NCI-H226 (cell line): ENCODE measurements at places on chromosomes 2 and 18.

DNA sequence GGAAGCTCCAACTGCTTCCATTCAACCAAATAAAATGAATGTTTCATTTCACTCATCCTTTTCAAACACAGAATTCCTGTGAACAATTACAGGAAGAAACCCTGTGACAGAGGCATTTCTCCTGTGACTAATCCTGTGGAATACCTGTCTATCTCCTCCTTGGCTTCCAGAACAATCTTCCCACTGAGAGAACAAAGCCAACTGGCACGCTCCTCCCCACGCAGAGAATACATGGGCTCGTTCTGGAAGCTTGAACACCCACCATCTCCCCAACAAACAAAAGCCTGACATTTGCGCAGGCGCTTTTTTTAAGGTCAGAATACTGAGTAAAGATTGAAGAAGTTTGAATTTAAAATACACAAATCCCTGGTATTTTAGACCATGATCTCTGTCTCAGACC is 104.7 kb upstream of the SLC66A3 start:
- no peak for DNase-seq

DNA sequence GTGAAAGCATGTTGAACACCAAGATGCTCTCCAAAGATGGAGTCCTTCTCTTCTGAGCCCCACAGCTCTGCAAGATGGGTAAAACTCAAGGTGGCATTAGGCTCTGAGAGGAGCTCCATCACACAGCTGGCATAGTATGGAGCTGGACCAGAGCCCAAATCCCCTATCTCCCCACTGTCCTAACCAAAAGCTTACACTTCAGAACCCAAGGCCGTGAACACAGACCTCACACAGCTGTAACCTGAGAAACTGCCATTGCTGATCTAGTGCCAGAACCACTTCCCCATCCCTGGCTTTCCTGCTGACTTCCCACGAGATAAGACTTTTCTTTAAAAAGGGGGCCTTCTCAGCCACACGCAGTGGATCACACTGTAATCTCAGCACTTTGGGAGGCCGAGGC is 25.0 kb downstream of the TTC32 start:
- DNase-seq, result no peak

DNA sequence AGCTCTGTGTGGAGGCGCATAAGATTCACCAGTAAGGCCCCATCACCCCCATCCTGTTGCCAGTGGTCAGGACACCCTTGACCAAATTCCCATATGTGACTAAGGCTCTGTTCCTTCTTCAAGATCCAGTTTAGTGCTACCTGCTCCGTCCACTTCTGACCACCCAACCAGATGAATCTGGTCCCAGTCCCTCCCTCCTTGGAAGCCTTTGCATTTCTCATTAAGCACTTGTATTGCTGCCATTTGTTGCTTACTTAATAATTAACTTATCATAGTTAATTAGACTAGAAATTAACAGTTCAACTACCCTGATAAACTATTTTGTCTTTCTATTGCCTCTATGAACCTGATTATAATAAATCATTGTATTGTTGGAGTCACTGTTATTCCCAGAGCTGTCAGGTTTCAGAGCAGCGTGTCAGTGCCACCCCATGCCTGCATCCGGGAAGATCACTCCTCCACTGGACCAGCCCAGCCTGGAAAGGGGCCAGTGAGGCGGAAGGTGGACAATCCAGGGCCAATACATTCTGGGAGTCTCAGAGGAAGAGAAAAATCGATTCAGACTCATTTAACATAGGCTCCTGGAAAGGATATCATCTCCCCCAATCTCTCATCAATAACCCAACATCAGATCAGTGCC is 9.5 kb upstream of the NAT8 start:
- no peak for DNase-seq

DNA sequence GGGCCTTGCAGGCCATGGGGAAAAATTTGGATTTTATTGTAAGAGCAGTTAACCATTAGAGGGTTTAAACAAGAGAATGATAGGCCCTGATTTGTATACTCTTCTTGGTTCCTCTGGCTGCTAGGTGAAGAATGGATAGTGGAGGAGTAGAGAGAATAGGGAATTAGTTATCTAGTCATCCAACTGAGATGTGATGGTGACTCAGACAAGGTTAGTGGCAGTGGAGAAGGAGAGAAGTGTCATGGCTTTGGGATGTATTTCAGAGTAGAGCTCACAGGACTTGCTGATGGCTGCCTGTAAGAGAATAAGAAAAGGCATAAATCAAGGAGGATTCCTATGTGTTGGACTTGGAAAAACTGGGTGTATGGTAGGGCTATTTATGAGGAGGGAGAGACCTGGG is 169.4 kb downstream of the PLCL1 start:
- DNase-seq, result no peak

DNA sequence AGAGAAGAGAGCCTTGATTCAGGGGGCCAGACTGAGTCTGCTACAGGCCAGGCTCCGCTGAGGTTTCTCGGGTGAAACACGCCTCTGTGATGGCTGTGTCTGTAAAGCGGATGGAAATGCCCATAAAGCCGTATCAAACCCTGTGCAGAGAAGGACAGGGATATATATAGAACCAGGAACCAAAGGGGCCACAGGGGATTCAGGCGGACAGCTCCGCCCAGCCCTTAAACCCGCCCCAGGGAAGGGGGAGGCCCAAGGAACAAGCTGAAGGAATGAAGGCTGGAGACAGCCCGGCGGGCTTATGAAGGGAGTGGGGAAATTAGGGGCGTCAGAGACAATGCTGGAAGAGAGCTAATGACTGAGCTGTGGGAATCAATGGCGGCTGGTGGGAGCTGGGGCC is 42.1 kb downstream of the NHEJ1 start:
- no peak for DNase-seq

- no peak for DNase-seq
Observed at GRCh38 chr2:211367293-211367692, 810.9 kb downstream of the CPS1 start.

DNA sequence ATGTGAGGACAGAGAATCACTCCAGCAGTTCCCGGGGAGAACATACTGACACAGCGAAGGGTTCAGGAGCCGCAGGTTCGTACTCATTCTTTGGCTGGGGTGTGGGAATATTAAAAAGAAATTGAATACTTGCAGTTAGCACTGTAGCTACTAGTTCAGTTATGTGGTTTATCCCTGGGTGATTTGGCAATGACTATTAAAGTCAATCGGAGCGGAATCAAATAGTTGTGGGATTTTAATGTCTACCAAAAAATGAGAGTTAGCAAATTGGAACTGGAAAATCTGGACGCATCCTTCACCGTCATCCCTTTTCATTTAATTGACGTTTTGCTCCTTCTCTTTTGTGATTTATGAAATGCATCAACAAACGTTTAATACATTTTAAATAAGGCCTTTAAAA is 50.8 kb downstream of the GBX2 start:
- DNase-seq, result no peak

GRCh38 chr2:120344976-120345581 is 857 bp upstream of the INHBB start:
- no peak for DNase-seq

DNA sequence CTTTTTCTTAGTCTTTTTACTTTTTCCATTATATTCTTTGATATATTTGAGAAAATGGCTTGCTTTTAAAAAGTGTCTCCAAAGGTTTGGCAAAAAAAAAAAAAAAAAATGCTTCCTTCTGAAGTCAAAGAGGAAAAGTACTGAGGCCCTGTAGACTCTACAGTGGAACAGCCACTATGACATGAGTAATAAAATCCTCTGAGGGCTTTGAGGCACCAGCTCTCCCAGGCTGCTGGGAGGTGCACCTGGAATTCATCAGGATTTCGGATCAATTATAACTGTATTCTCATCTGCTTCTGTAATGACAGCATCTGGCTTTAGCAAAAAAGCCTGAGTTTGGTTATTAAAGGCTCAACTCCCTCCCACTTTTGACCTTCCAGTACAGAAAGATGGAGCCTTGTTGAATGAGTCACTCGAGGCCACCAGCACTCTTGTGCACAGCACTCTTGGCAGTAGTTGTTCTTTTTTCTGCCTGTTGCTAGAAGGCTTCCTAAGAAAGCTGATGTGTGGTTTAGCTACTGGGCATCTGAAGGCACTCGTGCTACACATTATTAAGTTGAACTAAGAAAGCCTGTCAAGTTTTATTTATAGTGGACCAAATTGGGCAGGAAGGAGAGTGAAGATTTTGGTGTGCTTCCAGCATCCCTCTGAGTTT is 131.3 kb downstream of the PRPF40A start:
- DNase-seq, result peak; percentile 77

DNA sequence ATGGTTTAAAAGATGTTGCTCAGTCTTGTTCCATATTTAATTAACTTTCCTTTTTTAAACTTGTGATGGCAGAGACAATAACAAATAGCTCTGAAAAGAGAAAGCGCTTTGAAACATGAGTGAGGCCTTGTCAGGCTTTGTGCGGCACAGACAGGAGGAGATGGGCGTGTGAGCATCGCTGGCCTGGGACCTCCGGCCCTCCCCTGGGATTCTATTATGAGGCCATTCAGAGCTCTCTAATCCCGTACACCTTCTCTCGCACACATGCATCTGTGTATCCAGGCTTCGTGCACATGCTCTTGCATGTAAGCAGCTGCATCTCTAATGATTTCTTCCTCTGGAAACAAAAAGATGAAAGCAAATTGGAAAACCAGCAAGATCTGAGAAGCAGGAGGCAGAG is 313.7 kb downstream of the ZNF521 start:
- DNase-seq, result no peak

DNA sequence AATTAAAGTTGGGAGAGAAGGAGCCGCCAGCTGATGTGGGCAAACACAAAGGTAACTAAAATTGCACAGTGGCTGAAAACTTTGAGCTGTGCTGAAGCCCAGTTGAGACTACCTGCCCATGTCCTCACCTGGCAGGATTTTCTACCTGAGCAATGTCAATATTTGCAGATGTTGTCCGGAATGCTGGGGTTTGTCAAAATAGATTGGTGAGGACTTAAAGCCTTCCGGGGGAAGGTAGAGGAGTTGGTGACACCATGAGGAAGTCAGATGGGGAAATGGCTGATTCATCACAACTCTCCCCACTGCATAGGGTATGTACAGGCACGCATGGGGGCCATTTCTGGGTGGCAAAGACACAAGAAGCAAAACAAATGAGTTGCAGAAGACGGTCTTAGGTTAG is 114.9 kb downstream of the ALK start:
- no peak for DNase-seq

GRCh38 chr2:111178730-111179405 is 58.2 kb downstream of the BCL2L11 start:
- DNase-seq, result peak; percentile 37

- no peak for DNase-seq
Observed at GRCh38 chr2:170224692-170225294, 46.8 kb downstream of the MYO3B start.

- DNase-seq, result no peak
Observed at GRCh38 chr2:138814123-138814898, 34.1 kb upstream of the NXPH2 start.

- no peak for DNase-seq
Observed at GRCh38 chr2:120443946-120444345, 98.0 kb downstream of the INHBB start.

DNA sequence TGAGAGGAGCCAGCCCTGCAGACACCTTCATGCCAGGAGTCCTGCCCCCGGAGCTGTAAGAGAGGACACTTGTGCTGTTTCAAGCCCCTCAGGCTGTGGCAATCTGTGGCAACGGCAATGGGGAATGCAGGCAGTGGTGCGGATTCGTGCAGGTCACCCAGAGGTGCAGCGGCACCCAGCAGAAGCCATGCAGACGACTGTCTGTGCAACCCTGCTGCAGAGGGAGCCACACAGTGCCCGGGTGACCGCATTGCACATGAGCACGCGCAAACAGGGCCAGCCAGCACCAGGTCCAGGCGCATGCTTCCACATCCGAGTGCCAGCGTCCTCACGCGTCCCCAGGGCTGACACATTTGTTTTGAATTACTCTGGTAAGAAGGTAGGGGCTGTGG is 84.8 kb upstream of the GPC1 start:
- DNase-seq, result no peak

- peak; percentile 65 for DNase-seq
Observed at GRCh38 chr2:26495705-26496297, 17.9 kb upstream of the OTOF start.

GRCh38 chr2:8502316-8502715 is 179.5 kb upstream of the ID2 start:
- DNase-seq, result no peak

DNA sequence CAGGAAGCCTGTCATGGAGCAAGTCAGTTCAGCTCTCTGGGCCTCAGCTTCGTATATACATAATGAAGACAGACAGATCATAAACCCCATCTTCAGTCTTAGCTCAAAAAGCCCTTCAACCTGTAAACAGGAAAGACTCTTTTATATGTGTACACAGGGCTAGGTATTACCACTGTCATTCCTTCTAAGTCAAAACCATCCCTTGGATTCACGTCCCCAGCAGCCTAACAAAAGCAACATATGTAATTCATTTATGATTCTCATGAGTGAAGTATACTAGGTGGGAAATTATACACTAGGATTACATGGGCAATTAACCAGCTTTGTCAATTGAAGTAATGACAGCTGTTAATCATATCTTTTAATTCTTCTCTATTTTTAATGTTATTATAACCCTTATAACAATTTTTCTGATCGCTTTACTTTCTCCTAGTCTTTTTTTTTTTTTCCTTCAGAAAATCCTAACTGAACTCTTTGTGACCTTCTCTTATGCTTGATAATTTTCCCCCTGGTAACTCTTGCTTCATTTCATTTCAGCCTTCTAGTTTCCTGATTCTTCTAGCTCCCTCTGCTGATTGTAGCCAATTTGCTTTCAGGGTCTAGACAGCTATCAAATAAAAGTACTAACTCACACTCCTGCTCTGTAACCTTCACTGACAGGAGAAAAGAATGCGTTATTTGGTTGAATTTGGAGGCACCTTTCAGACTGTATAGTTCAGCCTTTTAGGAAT is 99.7 kb downstream of the RBM43 start:
- peak; percentile 16 for DNase-seq

- peak; percentile 43 for DNase-seq
Observed at GRCh38 chr2:68632021-68632420, 11.4 kb upstream of the PROKR1 start.

GRCh38 chr2:72734432-72734831 is 91.4 kb downstream of the EXOC6B start:
- no peak for DNase-seq

- DNase-seq, result peak; percentile 21
Observed at GRCh38 chr18:45935591-45936335, 31.4 kb downstream of the EPG5 start.

- DNase-seq, result no peak
Observed at GRCh38 chr2:240834377-240834975, 14.5 kb upstream of the KIF1A start.

DNA sequence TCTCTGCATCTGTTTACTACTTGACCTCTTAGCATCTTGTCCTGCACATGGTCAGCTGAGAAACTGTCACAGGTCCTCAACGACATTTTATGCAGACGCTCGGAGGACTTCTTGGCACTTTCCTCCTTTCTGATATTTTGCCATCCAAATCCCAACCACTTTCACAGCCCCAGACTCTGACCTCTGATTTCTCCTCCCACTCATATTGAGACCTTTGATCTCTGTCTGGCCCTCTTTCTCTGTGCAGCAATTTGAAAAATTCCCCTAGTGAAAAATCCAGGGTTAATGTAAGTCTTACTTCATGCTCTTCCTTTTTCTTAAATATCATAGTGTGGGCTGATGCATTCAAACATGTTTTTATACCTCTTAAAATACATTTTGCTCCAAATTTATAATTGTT is 273.8 kb downstream of the CCDC102B start:
- no peak for DNase-seq
